ENCODE measurements at places on chromosomes 2 and 18.

GRCh38 chr2:191637182-191638078 is 40.5 kb upstream of the NABP1 start:
- DNase-seq: no peak

GRCh38 chr2:11983401-11983800 is 237.0 kb downstream of the LPIN1 start:
- no peak for DNase-seq

- DNase-seq: peak; percentile 82
Measured at GRCh38 chr2:239275044-239275685, 125.7 kb downstream of the HDAC4 start.

- DNase-seq: no peak
Measured at GRCh38 chr18:48754993-48755473, 195.7 kb downstream of the SMAD7 start.

DNA sequence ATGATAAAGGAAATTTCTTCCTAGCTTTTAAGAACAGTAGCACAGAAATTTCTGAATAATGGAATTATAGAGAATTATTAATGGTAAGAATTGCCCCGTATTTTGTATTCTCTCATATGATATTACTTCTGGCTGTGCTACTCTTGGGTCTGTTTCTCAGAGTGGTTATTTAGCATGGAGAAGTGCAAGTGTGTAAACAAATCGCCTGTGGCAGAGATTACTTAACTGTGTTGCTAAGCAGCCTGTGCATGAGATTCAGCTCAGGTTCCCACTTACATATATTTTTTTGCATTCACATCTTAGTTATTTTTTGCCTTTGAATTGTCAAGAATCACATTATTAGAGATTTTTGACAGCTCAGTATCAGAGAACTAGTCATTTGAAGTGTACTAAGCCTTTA is 80.1 kb upstream of the NFATC1 start:
- DNase-seq: no peak

DNA sequence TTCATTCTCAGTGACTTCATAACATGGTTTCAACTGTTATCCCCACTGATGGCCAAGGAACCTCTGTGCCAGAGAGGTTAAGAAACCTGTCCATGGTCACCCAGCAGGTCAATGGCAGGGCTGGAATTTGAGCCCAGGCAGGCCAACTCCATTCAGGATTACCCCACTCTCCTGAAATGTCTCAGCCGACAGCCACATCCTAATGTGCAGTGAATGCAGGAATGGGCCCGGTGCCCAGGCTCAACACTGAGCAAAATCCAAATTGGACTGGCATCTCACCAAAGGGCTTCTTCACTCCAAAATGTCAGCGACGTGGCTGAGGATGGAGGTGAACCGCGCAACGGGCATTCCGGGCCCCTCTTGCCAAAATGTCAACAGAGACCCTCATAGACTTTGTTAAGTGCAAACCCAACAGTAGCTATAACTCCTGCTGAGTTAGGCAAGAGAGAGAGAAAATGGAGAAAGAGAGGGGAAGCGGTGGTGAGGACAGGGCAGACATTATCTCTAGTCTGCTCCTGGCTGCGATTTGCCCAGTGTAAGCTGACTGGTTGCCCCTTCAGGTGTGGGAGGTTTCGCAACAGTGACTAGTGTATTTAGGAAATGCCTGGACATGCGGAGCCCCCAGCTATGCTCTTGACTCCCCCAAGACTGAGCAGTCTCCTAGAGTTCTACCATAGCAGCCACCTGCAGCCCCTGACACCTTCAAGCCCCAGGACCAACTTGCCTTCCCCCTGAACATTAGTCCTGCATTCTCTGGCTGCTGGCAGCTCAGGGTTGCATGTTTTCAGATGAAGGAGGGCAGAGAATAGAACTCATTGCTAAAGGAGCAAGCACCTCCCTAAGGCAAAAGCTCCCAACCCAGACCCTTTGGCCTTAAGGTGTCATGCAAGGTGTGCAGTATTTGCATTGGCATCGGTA is 167.7 kb downstream of the ANAPC1 start:
- no peak for DNase-seq

DNA sequence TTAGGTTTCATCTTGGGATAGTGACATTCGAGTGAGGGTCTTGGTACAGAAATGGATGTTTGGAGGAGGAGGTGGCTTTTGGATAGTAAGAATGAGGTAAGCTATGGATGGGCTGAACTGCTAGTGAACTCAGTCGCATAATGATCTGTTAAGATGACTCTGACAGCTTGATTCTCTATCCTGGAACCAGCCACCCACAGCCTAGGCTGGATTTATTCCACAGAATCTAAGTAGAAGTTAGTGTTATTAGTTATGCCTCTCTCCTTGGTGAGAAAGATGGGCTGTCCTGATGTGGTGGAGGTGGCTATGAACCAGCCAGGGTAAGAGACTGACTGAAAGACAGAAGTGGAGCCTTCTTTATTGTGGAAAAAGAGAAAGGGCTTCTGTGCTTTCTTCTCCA is 22.4 kb downstream of the IL36A start:
- no peak for DNase-seq

DNA sequence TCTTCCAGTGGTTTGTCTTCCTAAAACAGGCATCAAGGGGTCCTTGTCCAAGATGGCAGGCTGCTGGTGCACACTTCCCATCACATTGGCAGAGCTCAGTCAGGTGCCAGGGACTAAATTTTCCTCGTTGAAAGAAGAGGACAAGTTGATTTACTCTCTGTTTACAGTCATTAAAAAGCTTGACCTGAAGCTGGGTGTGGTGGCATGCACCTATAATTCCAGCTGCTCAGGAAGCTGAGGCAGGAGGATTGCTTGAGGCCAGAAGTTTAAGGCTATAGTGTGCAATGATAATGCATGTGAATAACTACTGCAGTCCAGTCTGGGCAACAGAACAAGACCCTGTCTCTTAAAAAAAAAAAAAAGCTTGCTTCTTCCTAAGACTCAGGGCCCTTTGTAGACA is 3.6 kb upstream of the PLB1 start:
- no peak for DNase-seq

- DNase-seq: no peak
Measured at GRCh38 chr2:172342078-172342477, 85.3 kb upstream of the ITGA6 start.

DNA sequence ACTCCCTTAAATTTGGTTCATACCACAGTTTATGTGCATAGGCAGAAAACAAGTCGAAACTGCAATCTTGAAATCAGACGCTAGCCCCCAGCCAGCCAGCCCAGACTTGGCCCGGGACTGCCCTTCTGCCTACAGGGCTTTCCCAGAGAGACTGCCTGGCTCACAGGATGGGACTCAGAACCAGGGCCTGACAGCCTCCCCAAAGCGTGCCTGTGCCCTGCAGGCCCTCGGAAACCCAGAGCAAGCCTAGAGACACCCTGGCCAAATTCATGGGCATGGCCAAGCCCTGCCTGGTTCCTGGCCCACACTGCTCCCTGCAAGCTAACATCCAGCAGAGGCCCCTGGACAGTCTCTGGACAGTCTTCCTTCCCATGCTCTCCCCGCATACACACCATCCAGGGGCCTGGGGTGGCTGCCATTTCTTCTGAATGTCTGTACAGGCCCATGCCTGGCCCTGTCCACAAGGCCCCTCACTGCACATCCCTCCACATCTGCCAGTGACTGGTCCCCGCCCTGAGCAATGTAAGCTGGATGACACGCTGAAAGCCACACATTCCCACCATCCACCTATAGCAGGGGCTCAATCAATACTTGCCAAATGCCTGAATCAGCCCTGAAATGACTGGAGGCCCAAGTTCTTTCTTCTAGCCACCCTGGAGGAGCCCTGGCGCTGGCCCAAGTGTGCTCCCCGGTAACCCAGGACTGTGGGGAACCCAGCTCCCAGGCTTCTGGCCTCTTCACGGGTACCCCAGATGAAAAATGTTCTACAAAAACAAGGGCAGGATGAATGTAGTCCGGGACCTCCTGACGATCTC is 73.1 kb downstream of the HDAC4 start:
- DNase-seq: no peak

DNA sequence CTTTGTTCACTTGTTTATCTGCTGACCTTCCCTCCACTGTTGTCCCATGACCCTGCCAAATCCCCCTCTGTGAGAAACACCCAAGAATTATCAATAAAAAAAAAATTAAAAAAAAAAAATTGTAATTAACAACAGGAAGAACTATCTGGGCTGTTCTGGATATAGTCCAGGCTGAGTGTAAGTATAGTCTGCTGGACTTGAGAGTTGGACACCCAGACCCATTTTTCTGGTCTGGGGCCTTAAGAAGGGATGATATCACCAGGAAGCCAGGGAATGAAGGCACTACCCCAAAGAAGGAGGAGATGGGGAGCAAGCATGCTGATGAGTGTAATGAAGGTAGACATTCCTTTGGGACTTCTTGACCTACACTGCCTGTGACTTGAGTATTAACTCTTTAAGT is 72.1 kb upstream of the ZFP36L2 start:
- DNase-seq: no peak

GRCh38 chr2:161703863-161704262 is 79.6 kb downstream of the SLC4A10 start:
- no peak for DNase-seq

DNA sequence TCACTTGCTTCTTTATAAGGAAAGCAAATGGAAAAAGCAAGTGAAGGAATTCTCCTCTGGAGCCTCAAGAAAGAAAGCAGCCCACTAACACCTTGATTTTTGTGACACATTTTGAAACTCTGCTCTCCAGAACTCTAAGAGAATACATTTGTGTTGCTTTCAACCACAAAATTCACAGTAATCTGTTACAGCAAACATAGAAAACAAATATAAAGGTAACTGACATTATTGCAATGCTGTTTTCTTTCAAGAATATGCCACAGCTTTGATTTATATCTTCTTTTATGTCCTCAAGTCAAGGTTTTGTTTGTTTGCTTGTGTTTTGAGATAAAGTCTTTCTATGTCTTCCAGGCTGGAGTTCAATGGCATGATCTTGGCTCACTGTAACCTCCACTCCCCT is 103.1 kb upstream of the FIGN start:
- DNase-seq: no peak

DNA sequence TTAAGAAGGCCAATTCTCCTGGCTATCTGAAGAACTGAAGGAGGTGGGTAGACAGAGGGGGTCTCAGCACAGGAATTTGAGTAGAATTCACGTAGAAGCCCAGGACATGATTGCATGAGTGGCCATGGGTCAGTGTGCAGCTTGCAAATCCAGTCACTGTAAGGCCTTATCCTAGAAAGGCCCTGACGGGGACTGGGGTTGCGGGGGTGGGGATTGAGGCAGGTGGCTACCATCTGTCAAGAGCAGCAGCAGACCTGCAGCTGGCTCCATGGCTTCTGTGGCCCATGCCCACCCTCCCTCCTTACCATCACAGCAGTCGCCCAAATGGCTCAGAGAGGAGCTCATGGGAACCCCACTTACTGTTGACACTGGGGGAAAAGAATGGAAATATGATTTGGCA is 34.6 kb upstream of the SLC14A1 start:
- DNase-seq: no peak

GRCh38 chr18:74914648-74915047 is 294.3 kb downstream of the PTGR3 start:
- no peak for DNase-seq

DNA sequence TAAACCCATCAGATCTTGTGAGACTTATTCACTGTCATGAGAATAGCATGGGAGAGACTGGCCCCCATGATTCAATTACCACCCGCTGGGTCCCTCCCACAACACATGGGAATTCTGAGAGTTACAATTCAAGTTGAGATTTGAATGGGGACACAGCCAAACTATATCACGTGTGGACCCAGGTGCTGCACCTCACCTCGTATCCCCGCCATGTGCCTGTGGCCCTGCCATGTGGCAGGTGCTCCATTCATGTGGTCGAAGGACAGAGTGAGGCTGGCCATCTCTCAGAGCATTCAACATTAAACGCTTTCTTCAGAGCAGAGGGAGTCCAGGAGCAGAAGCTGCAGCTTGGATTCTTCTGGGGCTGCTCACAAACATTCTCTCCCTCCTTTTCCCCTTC is 32.3 kb downstream of the MROH2A start:
- no peak for DNase-seq

GRCh38 chr2:143344780-143345179 is 215.6 kb downstream of the ARHGAP15 start:
- DNase-seq: no peak

- DNase-seq: no peak
Measured at GRCh38 chr18:71450257-71450656, 1093.9 kb downstream of the CBLN2 start.

GRCh38 chr2:64463781-64464180 is 9.8 kb downstream of the LGALSL start:
- no peak for DNase-seq

DNA sequence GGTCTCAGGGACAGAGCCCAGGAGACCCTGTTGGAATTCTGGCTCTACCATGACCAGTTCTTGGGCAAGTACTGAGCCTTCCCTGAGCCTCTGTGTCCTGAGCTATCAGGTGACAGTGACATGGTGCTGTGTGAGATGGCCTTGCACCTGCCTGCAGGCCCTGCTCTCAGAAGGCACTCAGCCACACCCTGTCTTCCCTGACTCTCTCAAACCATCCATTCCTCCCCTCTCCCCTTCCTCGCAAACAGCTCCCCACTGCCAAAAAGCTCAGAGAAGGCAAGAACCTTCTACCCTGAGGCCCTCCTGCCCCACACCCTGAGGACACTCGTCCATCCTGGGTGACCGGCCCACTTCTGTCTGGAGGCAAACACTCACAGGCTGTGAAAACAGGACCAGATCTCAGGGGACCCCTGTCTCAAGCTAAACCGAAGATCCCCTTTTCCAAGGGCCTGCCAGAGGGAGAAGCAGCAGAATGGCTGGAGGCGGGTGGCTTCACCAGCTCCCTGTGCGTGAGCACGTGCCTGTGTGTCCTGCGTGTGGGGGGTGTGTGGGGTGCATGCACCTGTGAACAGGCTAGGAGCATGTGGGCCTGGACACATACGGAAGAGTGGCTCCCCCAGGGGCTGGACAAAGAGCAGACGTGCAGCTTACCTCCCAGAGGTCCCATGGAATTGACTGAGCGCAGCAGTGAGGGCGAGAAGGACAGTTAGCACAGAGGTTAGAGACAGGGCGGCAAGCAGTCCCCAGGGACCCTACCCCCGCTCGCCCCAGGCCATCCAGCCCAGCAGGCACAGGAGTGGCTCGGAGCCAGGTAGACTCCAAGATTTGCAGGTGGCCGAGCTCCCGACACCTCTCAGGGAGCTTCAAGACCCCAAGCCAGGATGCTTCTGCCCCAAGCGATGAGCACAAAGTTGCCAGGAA is 53.9 kb downstream of the BIN1 start:
- DNase-seq: no peak

DNA sequence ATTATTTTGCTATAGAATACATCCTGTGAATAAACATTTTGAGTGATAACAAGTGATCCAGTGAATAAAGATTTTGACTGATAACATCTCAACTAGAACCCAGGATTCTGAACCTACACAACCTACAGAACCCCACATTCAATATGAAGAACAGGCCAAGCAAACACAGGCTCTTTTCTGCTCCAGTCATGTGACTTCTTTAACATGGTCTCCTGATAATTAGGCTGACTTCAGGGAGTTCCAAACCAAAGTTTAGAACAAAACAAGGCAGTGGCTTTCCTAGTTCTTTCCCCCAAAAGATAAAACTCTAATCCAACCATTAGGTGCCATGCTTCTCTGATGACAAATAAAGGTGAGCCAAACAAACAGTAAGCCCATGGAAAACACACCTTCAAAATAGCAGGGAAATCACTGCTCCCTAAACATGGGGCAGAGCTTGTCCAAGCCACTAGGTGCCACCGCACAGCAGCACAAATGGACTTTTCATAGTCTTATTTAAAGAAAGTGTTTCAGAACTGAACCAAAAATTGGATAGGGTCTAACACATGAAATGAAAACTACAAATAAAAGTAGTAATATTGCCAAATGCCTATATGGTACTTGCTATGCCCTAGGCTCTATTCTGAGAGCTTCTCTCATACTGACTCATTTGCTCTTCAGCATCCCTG is 95.3 kb downstream of the EVA1A start:
- DNase-seq: no peak

- DNase-seq: no peak
Measured at GRCh38 chr2:230932556-230933511, 7.8 kb upstream of the GPR55 start.

Measured in central memory CD8-positive, alpha-beta T cell (primary cell).